Body of pancreas (tissue), 4 donors: ENCODE measurements at places on chromosomes 6 and 20.

- H3K36me3 ChIP-seq, result no peaks in the 10 kb centered on the region
- H3K4me3 ChIP-seq, result no peak overlapping the region
- H3K4me1 ChIP-seq, result peaks cover 16% of the 10 kb centered on the region
- peak; percentile 25 for DNase-seq
These were observed 4.6 kb upstream of the SOX18 start for GRCh38 chr20:64053841-64054661.

DNA sequence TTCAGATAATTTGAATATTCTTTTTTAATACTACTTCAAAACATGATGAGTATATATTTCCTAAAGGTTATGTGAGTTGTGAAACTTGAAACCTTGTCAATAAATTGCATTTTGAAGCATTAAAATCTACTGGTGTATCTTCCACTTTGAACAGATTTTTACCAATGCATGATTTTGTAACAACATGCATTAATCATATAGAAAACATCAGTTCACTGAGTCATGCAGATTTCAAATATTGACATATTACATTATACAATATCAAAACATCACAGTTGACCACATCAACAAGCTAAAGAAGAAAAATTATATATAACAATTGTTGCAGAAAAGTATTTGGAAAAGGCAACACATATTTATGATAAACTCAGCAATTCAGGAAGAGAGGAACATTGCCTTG, 158.1 kb downstream of the WDR27 start:
- no peaks in the 10 kb centered on the region for H3K27me3 ChIP-seq
- no peaks in the 10 kb centered on the region for H3K36me3 ChIP-seq
- DNase-seq, result no peak
- H3K4me1 ChIP-seq, result no peaks in the 10 kb centered on the region
- H3K27ac ChIP-seq, result no peak overlapping the region

GRCh38 chr6:75436869-75437268, 56.7 kb downstream of the FILIP1 start:
- H3K36me3 ChIP-seq, result no peaks in the 10 kb centered on the region
- H3K27me3 ChIP-seq, result no peaks in the 10 kb centered on the region
- DNase-seq, result peak; percentile 10
- no peaks in the 10 kb centered on the region for H3K4me1 ChIP-seq

- no peaks in the 10 kb centered on the region for H3K27me3 ChIP-seq
- H3K27ac ChIP-seq, result no peak overlapping the region
- peaks cover 16% of the 10 kb centered on the region for H3K4me1 ChIP-seq
- peaks cover 5% of the 10 kb centered on the region for H3K36me3 ChIP-seq
- no peak for DNase-seq
- no peak overlapping the region for H3K4me3 ChIP-seq
These were observed 41.2 kb downstream of the C6orf132 start for GRCh38 chr6:42101186-42101657.

DNA sequence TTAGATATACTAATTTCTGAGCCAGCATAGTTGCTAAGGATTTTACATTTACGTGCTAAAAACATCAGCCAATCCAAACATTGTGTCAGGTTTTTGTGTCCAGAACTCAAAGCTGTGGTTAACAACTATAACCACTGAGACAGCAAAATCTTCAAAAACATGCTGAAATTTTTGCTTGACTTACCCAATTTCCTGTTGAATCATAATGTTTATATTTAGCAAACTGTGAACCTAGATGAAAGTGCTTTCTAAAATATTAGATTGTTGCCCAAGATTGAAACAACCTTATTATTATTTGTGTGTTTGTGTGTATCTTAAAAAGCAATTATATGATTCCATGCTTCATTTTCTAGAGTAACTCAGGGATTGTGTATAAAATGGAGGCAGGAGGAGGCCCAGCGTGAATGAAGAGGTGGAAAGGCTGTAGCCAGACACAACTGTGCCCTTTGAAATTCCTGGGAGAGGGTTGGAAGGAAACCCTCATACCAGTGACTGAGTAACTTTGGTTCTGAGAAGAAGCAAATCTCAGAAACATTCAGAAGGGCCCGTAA, 48.0 kb downstream of the ARMC2 start:
- peak overlapping the region; percentile 44 for H3K27ac ChIP-seq
- DNase-seq, result no peak
- no peaks in the 10 kb centered on the region for H3K36me3 ChIP-seq
- H3K27me3 ChIP-seq, result no peaks in the 10 kb centered on the region

DNA sequence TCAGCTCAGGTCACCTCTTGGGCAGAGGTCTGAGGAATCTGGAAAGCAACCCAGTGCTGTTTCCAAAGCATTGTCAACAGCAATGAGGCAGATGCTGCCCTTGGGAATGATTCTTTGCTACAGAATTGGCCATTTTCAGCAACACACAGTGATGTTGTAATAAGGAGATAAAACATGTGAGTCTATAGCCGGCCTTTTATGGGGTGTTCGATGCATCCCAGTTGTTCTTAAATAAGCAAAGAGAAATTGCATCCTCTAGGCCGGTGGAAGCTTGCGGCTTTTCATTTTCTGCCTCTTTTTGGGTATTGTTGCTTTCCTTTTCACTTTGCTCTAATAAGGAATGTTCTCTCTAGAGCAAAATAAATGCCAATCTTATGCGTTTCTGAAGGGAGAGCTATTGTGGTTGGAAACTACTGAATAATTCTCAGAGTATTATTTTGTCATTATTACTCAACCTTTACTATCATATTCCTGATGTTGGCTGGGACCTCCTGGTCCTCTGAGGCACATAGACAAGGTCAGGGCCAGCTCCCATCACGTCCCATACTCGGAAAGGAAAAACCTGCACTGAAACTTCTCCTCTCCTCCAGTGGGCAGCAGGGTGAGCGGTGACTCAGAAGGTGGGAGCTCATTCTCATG, 214.2 kb downstream of the CDH26 start:
- H3K4me1 ChIP-seq, result no peaks in the 10 kb centered on the region
- H3K4me3 ChIP-seq, result no peak overlapping the region
- no peak for DNase-seq
- H3K27ac ChIP-seq, result no peak overlapping the region
- no peaks in the 10 kb centered on the region for H3K27me3 ChIP-seq

DNA sequence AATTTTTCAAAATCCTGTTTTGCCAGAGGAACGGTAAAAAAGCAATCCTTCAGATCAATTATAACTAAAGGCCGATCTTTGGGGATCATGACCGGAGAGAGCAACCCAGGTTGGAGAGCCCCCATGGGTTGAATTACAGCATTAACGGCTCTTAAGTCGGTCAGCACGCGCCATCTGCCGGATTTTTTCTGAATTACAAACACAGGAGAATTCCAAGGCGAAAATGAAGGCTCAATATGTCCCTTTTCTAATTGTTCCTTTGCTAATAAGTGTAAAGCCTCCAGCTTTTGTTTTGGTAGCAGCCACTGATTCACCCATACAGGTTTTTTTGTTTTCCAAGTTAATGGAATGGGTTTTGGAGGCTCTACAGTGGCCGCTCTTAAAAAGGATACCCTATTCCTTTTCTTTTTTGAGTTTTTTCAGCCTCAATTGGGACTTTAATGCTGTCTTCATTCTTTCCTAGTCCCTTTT, 16.9 kb upstream of the PTCRA start:
- H3K4me3 ChIP-seq, result no peak overlapping the region
- H3K4me1 ChIP-seq, result peaks cover 33% of the 10 kb centered on the region
- peak; percentile 79 for DNase-seq
- no peak overlapping the region for H3K27ac ChIP-seq

- DNase-seq, result no peak
- no peak overlapping the region for H3K4me3 ChIP-seq
- H3K27me3 ChIP-seq, result no peaks in the 10 kb centered on the region
- H3K4me1 ChIP-seq, result peaks cover 5% of the 10 kb centered on the region
These were observed 5.4 kb upstream of the GINM1 start for GRCh38 chr6:149560736-149561135.

DNA sequence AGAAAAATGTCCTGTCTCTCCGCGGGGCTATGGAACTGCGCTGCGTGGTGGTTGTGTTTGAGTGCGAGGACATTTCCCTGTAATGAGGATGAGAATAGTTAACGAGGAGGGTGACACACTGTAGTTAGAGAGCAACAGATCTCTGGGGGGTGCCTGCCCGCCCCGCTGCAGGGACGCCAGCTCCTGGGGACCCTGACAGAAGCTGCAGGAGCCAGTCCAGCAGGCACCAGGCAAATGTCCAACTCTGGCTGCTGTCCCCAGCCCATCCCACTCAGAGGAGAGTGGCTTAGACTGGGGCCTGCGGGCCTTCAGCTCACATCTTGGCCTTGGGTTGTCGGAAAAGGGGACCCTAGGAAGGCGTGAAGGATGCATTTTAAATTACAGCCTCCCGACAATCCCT, 92.9 kb upstream of the FOXP4 start:
- H3K4me3 ChIP-seq, result no peak overlapping the region
- H3K27me3 ChIP-seq, result no peaks in the 10 kb centered on the region
- no peak overlapping the region for H3K27ac ChIP-seq
- H3K4me1 ChIP-seq, result peaks cover 32% of the 10 kb centered on the region
- no peak for DNase-seq
- no peaks in the 10 kb centered on the region for H3K36me3 ChIP-seq

DNA sequence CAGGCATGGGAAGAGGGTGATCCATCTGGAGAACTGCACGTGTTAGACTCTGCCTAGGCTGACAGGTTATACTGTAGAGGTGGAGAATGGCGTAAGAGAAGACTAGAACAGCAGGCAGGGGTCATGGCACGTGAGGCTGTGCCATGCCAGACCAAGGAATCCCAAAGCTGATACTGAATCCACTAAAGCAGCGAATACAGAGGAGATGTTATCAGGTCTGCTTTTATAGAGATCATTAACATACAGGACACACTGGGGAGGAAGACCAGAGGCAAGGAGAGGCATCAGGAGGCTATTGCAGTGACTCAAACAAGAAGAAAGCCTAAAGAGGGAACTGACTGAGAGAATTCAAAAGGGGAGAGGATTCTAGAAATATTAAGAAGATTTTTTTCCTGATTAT, 12.9 kb downstream of the PHACTR1 start:
- no peak overlapping the region for H3K27ac ChIP-seq
- H3K4me3 ChIP-seq, result no peak overlapping the region
- no peaks in the 10 kb centered on the region for H3K4me1 ChIP-seq
- H3K27me3 ChIP-seq, result no peaks in the 10 kb centered on the region
- H3K36me3 ChIP-seq, result no peaks in the 10 kb centered on the region

- no peak for DNase-seq
- no peaks in the 10 kb centered on the region for H3K27me3 ChIP-seq
- H3K36me3 ChIP-seq, result no peaks in the 10 kb centered on the region
- no peak overlapping the region for H3K27ac ChIP-seq
These were observed 281.7 kb upstream of the TAB2 start for GRCh38 chr6:149035766-149036165.

- no peak overlapping the region for H3K4me3 ChIP-seq
- no peaks in the 10 kb centered on the region for H3K27me3 ChIP-seq
- H3K36me3 ChIP-seq, result no peaks in the 10 kb centered on the region
- no peak overlapping the region for H3K27ac ChIP-seq
These were observed 100.4 kb upstream of the MLN start for GRCh38 chr6:33904050-33904746.

DNA sequence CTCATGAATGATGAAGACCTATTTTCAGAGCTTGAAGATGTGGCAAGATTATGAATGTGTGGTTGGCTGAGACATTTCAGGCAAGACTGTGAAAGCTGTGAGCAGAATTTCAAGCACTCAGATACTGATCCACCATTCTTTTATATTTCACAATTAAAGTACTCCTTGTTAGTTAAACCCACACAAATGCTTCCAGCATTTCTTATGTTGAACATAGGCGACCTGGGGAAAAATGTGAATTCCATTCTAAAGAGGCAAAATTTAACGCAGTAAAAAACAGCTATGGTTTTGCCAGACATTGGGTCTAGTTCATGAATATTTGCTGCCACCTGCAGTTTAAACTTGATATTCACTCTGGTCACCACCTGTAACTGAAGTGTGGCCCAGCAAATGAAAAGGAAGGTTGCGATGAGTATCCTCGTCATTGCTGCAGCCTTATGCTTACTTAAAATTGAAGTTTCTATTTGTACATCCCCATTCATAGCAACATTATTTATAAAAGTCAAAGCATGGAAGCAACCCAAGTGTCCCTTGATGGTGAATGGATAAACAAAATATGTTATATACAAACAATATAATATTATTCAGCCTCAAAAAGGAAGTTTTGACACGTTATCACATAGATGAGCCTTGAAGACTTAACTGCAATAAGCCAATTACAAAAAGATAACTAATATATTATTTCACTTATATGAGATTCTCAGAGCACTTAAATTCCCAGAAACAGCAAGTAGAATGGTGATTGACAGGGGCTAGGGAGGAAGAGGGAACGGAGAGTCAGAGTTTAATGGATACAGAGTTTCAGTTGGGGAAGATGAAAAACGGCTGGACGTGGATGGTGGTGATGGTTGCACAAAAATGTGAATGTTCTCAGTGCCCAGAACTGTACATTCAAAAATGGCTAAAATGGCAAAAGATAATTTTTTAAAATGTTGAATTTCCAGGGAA, 32.4 kb upstream of the FAM184A start:
- H3K4me1 ChIP-seq, result no peaks in the 10 kb centered on the region
- no peaks in the 10 kb centered on the region for H3K36me3 ChIP-seq
- no peak overlapping the region for H3K27ac ChIP-seq
- no peaks in the 10 kb centered on the region for H3K27me3 ChIP-seq

DNA sequence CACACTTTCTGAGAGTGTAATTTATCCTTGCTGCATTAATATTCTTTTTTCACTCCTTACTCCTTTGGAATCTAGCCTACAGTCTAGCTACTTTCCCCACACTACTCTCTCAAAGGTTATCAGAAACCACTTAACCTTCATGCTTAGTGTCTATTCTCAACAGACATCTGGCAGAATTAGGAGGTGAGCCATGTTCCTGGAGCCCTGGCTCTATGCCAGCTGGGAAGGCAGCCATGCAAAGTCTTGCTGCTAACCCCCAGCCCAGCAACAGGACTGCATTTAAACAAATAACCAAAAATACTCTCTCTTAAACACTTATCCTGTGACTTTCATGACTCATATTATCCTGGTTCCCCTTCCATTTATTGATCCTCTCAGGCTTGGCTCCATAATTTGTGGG, 260.2 kb downstream of the BCKDHB start:
- no peak overlapping the region for H3K27ac ChIP-seq
- H3K4me3 ChIP-seq, result no peak overlapping the region
- H3K4me1 ChIP-seq, result no peaks in the 10 kb centered on the region
- no peaks in the 10 kb centered on the region for H3K27me3 ChIP-seq
- no peaks in the 10 kb centered on the region for H3K36me3 ChIP-seq
- DNase-seq, result peak; percentile 19

- DNase-seq, result peak; percentile 45
- H3K4me1 ChIP-seq, result peaks cover 80% of the 10 kb centered on the region
- H3K27ac ChIP-seq, result peak overlapping the region; percentile 83
- H3K27me3 ChIP-seq, result no peaks in the 10 kb centered on the region
- H3K36me3 ChIP-seq, result peaks cover 18% of the 10 kb centered on the region
These were observed 43.7 kb downstream of the DSTN start for GRCh38 chr20:17613328-17614175.

DNA sequence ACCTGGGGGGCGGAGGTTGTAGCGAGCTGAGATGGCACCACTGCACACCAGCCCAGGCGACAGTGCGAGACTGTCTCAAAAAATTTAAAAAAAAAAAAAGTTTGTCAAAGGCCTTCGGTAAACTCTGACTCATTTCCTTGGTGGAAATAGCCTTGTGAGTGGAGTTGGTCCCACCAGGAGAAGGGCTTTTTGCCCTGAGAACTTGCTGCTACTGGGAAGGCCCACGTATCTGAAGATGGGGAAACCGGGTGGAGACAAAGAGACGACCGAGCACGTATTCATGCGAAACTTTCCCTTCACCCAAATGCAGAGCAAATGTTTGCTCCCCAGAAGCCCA, 51.7 kb downstream of the SLC22A23 start:
- DNase-seq, result no peak
- no peak overlapping the region for H3K4me3 ChIP-seq
- peak overlapping the region; percentile 48 for H3K27ac ChIP-seq
- H3K27me3 ChIP-seq, result no peaks in the 10 kb centered on the region
- H3K36me3 ChIP-seq, result no peaks in the 10 kb centered on the region
- H3K4me1 ChIP-seq, result peaks cover 85% of the 10 kb centered on the region
